ENCODE measurements at places on chromosomes 6 and 20.

GRCh38 chr20:36956674-36957073 is 5.2 kb upstream of the SAMHD1 start:
- DNase-seq, result no peak

- DNase-seq, result peak; percentile 40
Observed at GRCh38 chr6:45421709-45422502, 44.2 kb upstream of the SUPT3H start.

DNA sequence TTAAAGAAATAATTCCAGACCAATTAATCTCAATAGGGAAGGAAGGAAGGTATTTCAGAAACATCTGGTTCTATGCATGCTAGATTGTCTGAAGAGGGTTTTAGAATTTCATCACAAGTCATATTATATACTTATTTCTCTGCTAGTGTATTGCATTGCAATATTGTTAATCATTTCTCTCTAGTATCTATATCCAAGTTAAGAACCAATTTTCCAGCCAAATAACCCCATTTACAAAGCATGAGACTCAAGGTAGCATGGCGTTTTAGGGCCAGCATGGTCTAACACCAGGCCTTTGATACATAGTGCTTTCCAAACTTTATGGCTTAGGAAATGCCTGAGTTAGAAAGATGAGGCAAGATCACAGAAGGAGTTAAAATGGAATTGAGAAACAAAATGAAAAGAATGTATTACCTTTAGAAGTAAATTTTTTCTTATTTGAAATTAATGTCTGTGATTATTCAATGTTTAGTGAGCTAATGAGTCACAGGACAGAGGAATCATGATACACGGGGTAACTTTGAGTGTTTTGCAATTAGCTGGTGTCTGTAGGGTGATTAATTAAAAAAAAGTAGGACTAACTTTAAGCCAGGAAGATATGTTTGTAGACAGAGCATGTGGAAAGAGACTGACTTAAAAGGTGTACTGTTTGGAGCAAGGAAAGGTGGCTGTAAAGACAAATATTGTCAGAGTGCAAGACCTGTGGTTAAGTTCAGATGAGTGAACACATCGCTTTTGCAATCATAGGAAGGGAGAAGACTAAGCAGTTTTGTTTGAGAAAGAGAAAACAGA is 1006.2 kb upstream of the CITED2 start:
- DNase-seq, result no peak

GRCh38 chr6:115001731-115002350 is 659.0 kb upstream of the HS3ST5 start:
- no peak for DNase-seq

GRCh38 chr20:40786336-40786735 is 97.3 kb upstream of the MAFB start:
- DNase-seq, result no peak

DNA sequence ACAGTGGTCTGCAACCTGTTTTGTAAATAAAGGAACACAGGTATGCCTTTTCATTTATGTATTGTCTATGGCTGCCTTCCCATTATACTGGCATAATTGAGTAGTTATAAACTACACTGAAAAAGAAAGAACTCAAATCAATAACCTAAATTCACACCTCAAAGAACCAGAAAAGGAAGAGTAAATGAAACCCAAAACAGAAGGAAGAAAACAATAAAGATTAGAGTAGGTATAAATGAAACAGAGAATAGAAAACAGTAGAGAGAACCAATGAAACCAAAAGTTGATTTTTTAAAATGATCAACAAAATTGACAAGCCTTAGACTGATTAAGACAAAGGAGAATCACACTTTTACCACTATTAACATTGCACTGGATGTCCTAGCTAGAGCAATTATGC is 34.7 kb downstream of the FAM184A start:
- DNase-seq, result no peak

DNA sequence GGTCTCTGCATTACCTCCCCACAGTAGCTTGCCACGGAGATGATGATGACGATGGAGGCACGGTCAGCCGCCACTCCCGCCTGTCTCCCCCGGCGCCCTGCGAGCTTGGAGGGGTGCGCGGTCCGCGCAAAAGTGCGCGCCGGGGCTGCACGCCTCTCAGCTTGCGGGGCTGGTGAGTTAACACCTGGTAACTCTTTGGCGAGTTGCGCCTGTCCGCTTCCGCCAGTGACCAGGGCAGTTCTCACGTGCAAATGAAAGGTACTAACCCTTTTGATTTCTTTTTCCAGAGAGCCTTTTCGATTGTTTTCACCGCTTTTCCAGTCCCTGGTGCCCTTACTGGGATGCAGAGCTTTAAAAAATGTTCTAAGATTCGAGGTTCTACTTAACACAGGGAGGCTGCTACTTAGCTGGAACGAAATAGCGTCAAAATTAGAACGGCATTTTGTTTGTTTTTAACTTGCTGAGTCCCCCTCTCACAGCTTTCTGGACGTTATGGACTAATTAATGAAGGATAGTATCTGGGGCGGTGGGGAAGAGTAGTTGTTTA is 6.2 kb downstream of the GRIK2 start:
- no peak for DNase-seq

- no peak for DNase-seq
Observed at GRCh38 chr6:53483423-53484353, 61.2 kb downstream of the GCLC start.

DNA sequence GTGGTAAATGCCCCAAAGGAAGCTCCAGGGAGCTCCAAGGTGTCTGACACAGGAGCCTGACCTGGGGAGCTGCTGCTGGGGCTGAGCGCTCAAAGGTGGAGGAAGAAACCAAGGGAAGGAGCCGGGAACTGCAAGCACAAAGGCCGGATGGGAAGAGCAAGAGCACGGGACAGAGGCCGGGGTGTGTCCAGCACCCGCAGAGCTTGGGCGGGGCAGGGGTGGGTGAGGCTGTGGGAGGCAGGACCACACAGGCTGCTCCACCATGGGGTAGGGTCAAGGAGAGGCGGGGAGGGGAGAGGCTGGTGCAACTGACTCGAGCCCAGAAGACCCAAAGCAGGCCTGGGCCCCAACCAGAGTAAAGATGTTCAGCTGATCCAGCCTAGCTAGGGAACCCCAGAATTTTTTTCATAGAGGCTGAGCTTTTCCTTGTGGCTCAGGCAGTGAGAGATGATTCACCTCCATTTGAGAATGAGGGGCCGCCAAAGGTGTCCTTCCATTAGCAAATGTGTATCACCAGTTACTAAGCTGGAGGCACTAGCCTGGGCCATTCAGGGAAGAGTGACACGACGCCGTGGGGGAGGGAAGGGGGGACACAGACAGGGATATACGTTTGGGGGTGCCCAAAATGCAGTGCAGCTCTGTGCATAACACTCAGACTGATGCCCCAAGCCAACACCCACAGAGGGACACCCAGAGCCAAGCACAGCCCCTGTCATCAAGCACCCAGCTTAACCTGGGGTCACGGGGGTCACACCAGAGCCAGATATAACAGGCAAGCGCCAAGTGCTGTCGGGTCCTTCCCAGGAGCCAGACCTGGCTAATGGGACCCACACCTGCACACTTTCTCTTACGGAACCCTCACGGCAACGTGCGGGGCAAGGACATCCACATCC is 21.3 kb upstream of the TLDC2 start:
- DNase-seq, result no peak

- no peak for DNase-seq
Observed at GRCh38 chr6:159422041-159422984, 253.1 kb downstream of the FNDC1 start.

Measured in skeletal muscle cell (primary cell).